ENCODE measurements at places on chromosomes 4 and X.

DNA sequence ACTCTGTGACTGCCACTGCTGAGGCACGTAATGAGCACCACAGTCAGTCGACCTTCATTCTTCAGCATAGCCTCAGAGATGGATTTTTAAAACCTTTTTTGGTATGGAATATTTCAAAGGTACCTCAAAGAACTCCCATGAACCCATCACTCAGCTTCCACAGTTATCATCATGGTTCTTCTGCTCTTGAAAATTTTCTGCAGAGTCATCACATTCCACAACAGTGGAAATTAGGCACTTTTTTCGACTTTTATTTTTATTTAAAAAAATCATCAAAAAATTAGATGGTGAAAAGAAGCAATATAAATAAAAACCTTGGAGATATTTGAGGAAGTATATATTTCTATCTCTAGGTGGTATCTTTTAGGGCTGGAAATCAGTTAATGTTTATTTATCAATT lies 37.5 kb downstream of the TBC1D19 start:
- DNase-seq = no peak

DNA sequence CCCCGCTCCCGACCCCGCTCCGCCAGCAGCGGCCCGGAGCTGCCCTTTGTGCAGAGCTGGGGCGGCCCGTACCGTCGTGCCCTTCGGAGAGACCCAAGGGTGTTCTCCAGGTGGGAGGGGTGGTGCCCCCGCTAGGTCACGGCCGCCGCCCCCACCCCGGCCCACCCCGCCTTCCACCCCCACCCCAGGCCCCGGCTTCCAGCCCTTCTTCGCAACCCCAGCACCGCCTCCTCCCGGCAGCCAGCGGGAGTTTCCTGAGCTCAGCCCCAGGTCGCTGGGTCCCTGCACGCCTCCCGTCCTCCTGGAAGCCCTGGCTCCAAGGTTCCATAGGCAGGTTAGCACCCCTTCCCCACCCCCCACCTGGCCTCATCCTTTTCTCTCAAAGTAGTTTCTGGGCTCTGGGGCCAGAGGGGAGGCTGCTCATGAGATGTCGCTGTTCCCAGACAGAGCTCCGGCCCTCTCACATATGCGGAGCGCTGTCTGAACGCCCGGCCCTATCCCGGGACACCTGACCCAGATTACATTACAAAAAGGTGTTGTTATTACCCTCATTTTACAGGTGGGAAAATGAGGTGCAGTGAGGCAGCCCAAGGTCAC lies 25.2 kb upstream of the FGFR3 start:
- no peak for DNase-seq

DNA sequence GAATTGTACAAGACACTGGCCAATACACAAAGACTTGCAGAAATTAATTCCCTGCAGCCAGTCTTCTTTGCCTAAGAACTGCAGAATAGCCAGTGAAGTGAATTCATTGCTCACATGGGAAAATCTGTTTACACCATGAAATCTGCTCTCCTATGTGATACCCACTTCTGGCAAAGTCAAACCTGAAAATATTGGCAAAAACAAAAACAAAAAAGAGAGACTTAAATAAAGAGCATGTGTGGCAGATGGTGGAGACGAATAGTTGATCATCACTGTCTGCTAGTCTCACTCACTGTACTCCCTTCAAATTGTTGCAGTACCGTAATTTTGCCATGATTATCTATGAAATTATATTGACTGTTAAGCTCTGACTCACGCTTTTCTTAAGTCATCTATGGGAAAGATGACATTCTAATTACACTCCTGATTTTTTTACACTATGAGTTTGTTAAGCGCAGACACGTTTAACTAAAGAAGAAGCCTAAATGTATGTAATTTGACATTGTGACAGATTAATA lies 406.8 kb downstream of the PCDH7 start:
- no peak for DNase-seq

DNA sequence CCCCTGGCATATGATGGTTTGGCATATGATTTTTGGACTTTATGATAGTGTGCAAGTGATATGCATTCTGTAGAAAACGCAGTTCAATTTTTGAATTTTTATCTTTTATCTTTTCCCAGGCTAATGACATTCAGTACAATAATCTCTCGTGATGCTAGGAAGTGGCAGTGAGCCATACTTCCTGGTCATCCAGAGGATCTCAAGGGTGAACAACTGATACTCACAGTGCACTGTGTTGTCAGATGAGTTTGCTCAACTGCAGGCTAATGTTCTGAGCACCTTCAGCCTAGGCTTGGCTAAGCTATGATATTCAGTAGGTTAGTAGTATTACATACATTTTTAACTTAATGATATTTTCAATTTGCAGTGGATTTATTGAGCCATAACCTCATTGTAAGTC lies 405.3 kb downstream of the PCDH7 start:
- DNase-seq = no peak

DNA sequence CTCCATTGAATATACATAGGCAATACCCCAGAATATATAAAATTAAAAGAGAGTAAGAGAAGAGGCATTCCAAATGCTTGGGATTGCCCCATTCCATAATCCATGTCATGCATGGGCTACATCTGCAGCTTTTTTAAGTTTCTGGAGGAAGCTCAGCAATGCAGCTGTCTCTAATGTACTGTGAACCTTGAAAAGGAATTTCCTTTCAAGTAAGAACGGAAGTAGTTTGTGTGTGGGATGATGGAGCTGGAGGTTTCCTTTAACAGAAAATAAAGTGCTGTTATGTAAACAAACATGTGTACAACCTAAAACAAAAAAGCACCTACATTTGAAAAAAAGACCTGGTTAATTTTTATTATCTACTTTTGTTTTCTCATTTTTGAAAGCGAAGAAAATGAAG lies 303.5 kb downstream of the BMPR1B start:
- no peak for DNase-seq

- no peak for DNase-seq
Observed at GRCh38 chr4:105352826-105353225, 121.0 kb downstream of the PPA2 start.

- no peak for DNase-seq
Observed at GRCh38 chr4:48489683-48490011, 405 bp upstream of the ZAR1 start.

- DNase-seq = no peak
Observed at GRCh38 chr4:56733352-56733751, 52.3 kb upstream of the HOPX start.

DNA sequence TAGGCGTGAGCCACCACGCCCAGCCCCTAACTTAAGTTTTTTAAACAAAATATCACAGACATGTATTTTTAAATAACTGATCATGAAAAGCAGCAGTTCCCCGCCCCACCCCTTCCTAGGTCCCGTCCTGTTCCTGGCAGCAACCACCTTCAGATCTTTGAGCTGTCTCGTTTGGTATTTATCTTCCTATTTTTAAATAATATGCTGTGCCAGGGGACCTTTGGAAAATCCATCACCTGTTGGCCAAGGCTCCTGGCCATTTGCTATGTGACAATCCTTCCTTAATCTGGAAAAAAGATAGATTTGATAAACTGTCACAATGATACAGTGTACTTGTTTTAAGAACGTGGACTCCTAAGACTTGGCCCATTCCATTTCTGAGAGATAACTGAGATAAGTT lies 10.7 kb downstream of the GATB start:
- no peak for DNase-seq

- DNase-seq = no peak
Observed at GRCh38 chr4:97841512-97841911, 301.8 kb downstream of the STPG2 start.

- DNase-seq = no peak
Observed at GRCh38 chrX:145464650-145465049, 217.3 kb downstream of the SPANXN1 start.
